ENCODE measurements at places on chromosomes 2 and 18.
A peak's percentile ranks its signal among the peaks of the same experiment; 100 is the strongest.

- H3K27me3 ChIP-seq: no peaks in the 10 kb centered on the region
- DNase-seq: no peak
- H3K27ac ChIP-seq: no peak overlapping the region
- H3K4me3 ChIP-seq: no peak overlapping the region
- peaks cover 11% of the 10 kb centered on the region for H3K4me1 ChIP-seq
- no peaks in the 10 kb centered on the region for H3K36me3 ChIP-seq
These were observed 33.6 kb upstream of the EFEMP1 start for GRCh38 chr2:55957142-55957541.

GRCh38 chr2:10402062-10402585 lies 46.0 kb downstream of the ODC1 start:
- H3K27me3 ChIP-seq: no peaks in the 10 kb centered on the region
- DNase-seq: no peak
- no peak overlapping the region for H3K4me3 ChIP-seq
- no peaks in the 10 kb centered on the region for H3K36me3 ChIP-seq

DNA sequence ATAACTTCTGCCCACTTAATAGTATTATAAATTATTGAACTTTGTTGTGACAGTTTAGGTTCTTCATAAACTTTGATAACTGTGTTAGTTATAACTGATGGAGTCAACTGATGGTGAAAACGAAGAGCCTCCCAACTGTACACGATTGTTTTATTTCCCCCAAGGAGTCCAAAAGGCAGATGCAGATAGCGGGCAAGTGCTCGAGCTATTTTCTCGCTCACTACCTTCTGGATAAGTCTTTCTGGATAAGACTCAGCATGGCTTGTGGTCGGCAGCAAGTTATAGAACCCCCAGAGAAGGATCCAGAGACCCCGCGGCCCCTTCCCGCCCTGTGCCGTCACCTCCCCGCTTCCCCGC lies 517 bp downstream of the GCFC2 start:
- peaks cover 6% of the 10 kb centered on the region for H3K36me3 ChIP-seq
- no peak for DNase-seq
- H3K27me3 ChIP-seq: no peaks in the 10 kb centered on the region
- peak overlapping the region; percentile 68 for H3K27ac ChIP-seq
- H3K4me3 ChIP-seq: peak overlapping the region; percentile 66
- H3K4me1 ChIP-seq: peaks cover 11% of the 10 kb centered on the region

GRCh38 chr18:24462838-24463775 lies 2.7 kb downstream of the HRH4 start:
- H3K4me1 ChIP-seq: no peaks in the 10 kb centered on the region
- DNase-seq: no peak
- peaks cover 3% of the 10 kb centered on the region for H3K36me3 ChIP-seq
- H3K4me3 ChIP-seq: no peak overlapping the region
- no peaks in the 10 kb centered on the region for H3K27me3 ChIP-seq
- H3K27ac ChIP-seq: no peak overlapping the region
